EH (cell line): ENCODE measurements at places on chromosomes 7 and 10.

- no peak for DNase-seq
Measured at GRCh38 chr7:48887500-48887899, 36.8 kb upstream of the CDC14C start.

- DNase-seq = peak; percentile 90
Measured at GRCh38 chr10:6399231-6399741, 180.8 kb downstream of the PRKCQ start.

DNA sequence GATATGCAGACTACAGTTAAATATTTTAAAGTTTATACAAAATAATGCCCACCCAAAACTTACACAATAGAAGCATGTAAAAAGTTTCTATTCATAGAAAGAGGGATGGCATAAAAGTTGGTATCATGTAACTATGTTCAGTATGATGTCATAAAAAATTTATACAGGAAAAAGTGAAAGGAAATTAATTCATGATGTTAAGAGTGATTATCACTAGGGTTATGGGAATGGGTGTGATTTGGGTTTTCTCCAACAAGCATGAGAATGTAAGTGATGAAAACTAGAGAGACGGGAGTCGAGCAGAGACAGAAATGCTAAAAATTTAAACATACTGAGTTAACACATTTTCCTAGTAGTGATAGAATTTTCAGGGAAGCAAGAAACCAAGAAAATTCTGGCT, 52.7 kb downstream of the GDI2 start:
- DNase-seq = no peak

- DNase-seq = peak; percentile 32
Measured at GRCh38 chr10:61465901-61466632, 12.9 kb upstream of the TMEM26 start.

DNA sequence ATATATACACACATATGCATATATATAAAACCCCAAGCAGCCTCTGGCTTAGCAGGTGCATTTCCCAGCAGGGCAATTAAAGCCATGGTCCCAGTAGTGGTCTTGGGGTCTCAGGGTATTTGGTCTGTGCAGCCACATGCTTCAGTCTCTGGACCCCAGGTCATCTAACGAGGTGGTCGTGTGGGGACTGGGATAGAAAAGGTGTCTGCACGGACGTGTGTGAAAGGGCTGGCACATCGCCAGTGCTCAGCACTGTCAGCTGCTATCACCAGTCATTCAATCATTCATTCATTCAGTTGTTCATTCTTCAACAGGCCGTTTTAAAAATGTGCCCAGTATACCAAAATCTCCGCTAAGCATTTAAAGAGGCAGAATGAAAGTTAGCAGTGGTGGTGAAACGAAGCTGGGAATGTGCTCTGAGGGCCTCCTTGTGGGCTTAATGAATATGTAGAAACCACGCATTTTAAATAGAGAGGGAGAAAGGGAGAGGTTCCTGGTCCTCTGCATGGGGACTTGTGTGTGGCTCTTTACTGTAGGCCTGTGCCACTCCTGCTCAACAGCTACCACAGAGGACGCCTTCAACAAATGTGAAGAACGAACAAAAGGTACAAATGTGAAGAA, 170.4 kb downstream of the EGFR start:
- no peak for DNase-seq

- DNase-seq = no peak
Measured at GRCh38 chr7:64892666-64893309, 10.3 kb upstream of the ZNF273 start.

GRCh38 chr10:88178758-88179157, 315.3 kb downstream of the PTEN start:
- DNase-seq = no peak

GRCh38 chr10:99966306-99966705, 43.4 kb downstream of the DNMBP start:
- peak; percentile 94 for DNase-seq

GRCh38 chr7:147443942-147444341, 1146.6 kb upstream of the C7orf33 start:
- DNase-seq = no peak

DNA sequence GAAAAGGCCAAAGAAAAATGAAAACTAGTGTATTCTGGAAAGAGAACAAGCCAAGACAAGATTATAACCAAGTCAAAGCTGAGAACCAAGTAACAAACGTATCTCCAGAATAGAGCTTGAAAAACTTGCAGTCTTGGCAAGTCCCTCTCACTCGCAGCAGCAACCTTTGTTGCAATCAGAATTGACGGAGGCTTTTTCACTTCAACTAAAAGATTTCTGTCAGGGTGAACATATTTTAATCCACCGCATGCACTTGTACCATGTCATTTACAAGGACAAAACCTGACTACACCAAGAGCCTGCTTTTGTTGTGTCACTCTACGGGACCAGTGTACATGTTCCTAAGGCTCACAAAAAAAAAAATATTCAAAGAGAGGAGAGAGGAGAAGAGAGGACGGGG, 122.0 kb downstream of the CHCHD3 start:
- no peak for DNase-seq

- no peak for DNase-seq
Measured at GRCh38 chr7:69364813-69365643, 233.2 kb upstream of the AUTS2 start.

GRCh38 chr10:7532723-7533498, 122.1 kb upstream of the SFMBT2 start:
- no peak for DNase-seq

- DNase-seq = peak; percentile 50
Measured at GRCh38 chr7:29866490-29866930, 60.2 kb downstream of the WIPF3 start.

- no peak for DNase-seq
Measured at GRCh38 chr7:157851501-157852067, 514.8 kb downstream of the DNAJB6 start.

- peak; percentile 17 for DNase-seq
Measured at GRCh38 chr7:815284-816216, 16.7 kb upstream of the SUN1 start.

- DNase-seq = no peak
Measured at GRCh38 chr10:15214237-15214636, 45.7 kb upstream of the NMT2 start.

- DNase-seq = no peak
Measured at GRCh38 chr7:75663302-75663907, 75.3 kb downstream of the HIP1 start.

- DNase-seq = peak; percentile 2
Measured at GRCh38 chr7:157502701-157503111, 165.9 kb downstream of the DNAJB6 start.

- DNase-seq = peak; percentile 91
Measured at GRCh38 chr10:116211682-116212081, 61.3 kb downstream of the GFRA1 start.

DNA sequence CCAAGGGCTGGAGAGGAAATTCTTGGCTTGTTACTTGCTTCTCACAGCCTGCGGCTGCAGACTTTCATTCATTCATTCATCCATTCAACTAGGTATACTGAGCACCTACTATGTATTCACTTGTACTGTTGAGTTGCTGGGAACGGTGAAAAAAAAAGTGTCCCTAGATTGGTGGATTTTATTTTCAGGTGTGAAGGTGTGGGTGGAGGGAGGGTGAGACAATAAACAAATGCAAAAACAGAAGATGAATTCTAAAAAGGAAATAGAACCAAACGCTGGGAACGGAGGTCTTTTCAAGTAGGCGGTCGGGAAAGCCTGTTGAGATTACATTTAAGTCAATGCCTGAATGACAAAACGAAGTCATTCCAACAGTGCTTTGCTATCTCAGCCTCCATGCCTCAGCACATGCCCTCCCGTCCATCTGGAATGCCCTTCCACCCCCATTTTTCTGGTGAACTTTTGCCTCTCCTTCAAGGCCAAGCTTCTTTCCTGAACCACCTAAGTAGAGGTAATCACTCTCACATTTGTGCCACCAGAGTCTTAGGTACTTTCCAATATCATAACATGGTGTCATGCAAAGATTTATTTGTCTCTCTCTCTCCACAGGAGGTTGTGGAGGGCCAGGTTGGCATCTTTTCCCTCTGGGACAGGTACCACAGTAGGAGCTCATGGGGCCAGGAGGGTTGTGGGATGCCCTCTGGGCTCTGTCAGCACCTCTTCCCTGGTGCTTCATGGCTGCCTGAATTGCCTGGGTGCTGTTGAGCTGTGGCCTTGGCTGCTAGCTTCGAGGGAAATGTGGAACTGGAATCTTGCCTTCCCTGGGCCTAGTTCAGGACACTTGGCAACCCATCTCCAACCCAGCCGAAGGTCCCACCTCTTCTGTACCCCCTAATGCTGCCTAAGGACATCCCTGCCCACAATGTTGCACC, 5.5 kb downstream of the NKX2-3 start:
- no peak for DNase-seq

GRCh38 chr7:113394856-113395255, 276.5 kb upstream of the SMIM30 start:
- no peak for DNase-seq

- DNase-seq = no peak
Measured at GRCh38 chr7:73728551-73728950, 9.1 kb upstream of the STX1A start.

- DNase-seq = no peak
Measured at GRCh38 chr10:90458054-90458453, 399.8 kb downstream of the HTR7 start.

DNA sequence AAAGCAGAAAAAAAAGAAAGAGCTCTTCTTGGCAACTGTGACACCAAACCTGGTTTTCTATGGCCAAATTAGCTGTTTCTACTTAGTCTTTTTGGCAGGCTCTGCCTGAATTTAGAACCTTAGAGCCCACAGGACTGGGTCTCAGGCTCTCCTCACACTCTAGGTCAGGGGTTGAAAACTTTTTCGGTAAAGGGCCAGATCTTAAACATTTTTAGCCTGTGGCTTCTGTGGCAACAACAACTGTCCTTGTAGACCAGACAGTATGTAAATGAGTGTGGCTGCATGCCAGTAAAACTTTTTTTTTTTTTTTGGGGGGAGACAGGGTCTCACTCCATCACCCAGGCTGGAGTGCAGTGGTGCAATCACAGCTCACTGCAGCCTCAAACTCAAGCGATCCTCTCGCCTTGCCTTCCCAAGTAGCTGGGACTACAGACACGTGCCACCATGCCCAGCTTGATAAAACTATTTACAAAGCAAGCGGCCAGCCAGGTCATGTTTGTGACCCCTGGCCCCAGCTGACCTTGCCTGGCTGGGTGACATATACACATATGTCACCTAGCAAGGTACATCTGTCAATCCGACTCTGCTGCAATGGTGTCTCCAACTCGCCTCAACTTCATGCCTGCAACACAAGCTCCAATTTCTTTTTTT, 17.4 kb downstream of the KPNA7 start:
- DNase-seq = no peak

DNA sequence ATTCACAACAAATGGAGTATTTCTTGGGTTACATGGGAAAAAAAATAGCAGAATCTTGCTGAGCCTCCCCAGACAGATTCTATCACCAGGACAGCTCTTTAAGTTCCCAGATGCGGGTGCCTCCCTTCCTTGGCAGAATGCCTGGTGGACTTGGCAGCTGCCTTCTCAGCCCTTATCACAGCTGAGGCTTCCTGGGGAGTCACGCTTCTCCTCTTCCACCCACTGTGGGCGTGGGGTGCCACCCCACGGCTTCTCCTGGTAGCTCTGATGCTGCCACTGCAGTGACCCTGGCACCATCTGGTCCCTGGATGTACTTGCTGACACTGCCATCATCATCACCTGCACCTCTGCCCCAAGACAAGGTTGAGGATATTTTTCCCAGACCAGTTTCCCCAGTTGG, 16.2 kb upstream of the NME8 start:
- no peak for DNase-seq

DNA sequence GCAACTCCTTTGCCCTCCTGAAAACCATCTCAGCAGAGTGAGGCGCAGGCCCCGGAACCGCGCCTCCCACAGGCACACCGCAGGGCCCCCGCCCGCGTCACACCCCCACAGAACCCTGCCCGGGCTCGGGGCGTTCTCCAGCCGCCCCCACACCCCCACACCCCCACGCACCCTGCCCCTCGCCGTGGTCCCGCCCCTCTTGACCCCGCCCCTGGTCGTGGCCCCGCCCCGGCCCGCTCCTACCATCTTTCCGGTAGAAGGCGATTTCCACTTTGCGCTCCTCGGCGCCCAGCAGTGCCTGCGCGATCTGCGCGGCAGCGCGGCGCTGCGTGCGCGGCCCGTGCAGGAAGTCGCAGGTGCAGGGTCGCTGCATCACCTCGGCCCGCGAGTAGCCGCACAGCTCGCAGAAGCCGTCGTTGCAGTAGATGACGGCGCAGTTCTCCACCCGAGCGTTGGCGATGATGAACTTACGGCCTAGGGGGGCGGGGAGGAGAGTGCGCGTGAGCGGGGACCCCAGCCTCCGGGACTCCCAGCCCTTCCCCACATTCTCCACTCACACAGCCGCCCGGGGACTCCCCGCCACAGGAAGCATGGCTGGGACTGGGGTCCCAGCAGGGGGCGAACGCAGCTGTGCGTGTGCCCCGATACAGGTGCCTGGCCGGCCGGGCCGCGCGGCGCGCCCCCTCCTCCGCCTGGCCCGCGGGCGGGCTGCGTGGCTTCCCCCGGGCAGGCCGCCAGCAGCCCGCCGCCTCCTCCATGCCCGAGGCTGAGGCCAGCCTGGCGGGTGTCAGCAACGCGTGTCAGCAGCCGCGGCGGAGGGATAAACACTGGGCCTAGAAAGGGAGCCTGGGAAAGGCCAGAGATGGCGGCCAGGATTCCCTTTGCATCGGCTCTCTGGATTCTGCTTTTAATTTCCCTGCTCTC, 3.4 kb downstream of the KCNH2 start:
- peak; percentile 31 for DNase-seq

DNA sequence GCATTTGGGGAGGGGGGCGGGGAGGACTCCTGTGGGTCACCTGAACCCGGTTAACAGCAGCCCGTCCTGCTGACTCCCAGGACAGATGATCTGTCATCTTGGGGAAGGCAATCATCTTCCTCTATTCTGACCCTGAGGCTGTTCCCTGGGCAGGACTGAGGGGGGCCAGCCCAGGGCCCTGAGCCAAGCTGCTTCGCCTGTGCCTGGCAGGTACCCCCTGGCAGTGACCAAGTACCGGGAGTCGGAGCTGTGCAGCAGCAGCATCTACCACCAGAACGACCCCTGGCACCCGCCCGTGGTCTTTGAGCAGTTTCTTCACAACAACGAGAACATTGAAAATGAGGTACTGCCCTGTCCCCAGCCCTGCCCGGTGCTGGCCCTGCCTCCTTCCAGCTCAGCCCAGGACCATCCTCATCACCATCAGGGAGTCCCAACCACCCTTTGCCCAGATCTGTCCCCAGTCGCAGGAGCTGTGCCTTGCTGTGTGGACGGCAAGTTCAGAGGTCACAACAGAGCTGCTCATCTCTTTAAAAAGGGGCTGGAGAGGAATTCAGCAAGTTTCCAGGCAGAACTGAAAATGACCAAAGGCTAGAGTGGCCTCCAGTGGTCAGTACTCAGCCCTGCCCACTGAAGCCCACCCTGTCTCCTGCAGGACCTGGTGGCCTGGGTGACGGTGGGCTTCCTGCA, 8.1 kb downstream of the AOC1 start:
- no peak for DNase-seq
